ENCODE measurements at places on chromosomes 1 and 21.

- DNase-seq, result no peak
Measured at GRCh38 chr1:207404849-207405525, 49.1 kb upstream of the CR2 start.

DNA sequence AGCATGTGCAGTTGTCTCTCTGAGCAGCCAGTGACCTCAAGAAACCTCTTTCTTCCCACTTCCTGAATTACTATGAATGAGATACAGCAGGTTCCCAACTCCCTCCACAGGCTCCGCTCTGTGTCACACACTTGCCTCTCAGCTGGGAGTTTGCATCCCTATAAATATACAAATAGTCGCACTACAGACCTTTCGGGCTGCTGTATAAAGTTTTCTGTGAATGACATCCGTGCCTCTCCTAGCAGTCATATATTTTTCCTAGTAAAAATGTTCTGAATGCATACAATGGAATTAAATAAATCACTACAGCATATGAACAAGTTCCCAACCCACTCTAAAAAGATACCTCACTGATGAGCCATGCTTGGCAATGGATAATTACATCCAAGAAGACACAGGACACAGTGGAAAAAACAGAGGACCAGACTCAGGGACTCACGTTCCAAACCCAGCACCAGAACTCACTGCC is 66.8 kb downstream of the CAPZB start:
- no peak for DNase-seq

GRCh38 chr21:25506887-25507286 is 100.4 kb downstream of the MRPL39 start:
- DNase-seq, result no peak

- DNase-seq, result no peak
Measured at GRCh38 chr1:233328142-233328921, 808 bp downstream of the MAP3K21 start.

- no peak for DNase-seq
Measured at GRCh38 chr21:39004634-39005501, 178.4 kb downstream of the PSMG1 start.

DNA sequence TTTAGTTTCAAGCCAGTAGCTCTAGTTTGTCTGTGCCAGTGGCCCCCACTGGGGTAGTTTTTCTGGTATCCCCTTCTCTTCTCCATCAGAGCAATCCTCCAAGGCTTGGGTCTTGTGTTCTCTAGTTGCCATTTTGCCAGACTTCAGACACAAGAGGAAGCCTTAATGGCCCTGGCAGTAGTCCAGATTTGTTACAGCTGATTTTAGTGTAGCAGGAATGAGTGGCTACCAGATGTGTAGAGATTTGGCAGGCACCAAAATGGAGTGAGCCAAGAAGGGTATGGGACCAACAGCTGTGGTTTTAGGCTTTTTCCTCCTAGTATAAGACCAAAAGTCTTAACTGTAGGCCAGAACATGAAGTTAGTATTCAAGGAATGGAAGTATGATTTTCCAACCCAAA is 56.8 kb downstream of the ACP6 start:
- DNase-seq, result no peak

DNA sequence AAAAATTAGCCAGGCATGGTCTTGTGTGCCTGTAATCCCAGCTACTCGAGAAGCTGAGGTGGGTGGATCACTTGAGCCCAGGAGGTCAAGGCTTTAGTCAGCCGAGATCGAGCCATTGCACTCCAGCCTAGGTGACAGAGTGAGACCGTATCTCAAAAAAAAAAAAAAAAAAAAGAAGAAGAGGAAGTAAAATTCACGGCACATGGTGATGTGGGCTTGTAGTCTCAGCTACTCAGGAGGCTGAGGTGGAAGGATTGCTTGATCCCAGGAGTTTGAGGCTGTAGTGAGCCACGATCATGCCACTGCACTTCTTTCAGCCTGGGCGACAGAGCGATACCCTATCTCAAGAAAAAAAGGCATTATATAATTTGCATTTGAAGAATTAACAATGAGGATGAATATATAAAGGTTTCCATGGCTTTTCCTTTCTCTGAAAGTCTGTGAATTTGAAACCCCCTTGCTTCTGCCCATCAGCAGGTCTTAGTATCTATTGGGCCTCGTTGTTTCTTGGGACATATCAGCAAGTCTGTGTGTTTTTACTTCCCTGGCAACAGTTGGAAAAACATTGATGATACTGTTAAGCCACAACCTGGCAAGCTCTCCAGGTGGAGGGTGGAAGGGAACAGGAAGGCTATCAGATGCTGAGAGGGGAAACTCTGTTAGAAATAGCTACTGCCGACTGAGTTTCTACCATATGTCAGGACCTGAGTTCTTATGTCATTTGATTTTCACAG is 4.6 kb upstream of the PLA2G2D start:
- no peak for DNase-seq

GRCh38 chr1:163789911-163790310 is 468.2 kb downstream of the NUF2 start:
- no peak for DNase-seq

DNA sequence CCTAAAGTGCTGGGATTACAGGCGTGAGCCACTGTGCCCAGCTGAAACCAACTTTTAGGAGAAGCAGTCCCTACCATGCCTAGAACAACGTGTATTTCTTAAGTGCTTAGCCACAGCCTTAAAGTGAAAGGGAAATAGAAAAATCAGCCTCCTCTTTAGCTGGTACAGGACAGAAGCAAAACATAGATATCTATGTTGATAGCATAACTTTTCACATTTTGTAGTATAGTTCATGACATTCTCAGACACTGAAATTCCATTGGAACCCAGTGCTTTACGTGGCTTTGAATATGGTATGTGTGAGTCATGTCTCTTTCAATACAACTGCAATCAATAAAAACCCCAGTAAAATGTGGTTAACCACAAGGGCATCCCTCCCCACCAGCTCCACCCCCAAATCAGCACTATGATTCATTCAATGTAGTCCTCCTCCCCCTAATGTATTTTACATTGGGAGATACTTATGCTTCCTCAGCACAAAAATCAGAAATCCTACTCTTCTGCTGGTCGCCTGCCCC is 32.1 kb downstream of the TGFB2 start:
- DNase-seq, result peak; percentile 52

DNA sequence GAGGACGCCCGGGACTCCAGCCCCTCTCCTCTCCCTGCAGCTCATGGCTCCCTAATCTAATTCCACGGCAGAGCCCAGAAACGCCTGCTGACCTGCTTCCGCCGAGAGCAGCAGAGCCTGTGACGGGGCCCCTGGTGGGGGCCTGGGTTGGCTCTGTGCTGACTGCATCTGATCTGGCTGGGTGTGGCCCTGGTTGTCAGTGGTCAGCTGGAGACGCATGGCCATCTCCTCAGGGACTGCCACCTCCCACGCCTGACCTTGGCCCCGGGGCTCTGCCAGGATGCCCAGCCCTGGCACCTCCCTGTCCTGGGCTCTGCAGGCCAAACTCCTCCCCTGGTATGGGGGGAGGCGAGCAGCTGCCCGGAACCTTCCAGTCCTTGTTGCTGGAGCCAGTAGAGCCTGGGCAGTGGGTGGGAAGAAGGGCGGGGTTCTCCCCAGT is 1.1 kb upstream of the PLCH2 start:
- no peak for DNase-seq

DNA sequence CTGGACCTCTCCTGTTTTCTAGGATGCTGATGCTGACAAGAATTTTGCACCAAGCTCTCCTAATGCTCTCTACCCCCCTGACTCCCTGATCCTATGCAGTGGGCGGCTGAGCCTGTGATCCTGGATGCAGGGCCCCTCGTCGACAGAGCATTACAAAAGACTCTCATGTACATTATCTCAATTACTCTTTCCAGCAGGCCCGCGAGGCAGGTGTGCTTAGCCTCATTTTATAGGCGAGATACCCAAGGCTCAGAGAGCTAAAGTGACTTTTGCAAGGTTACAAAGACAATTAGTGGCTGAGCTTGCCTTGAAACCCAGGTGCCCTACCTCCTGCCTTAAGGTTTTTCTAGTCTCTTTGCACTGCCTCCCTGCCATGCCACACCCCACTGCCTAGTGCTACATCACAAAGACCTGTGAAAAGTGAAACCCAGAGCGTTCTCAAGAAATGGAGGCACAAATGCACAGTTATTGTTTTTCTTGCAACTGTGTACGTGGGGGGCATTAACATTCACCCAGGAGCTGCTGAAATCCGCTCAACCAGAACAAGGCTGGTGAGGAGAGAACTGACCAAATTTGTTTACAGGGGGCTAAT is 10.0 kb upstream of the C8A start:
- DNase-seq, result no peak

DNA sequence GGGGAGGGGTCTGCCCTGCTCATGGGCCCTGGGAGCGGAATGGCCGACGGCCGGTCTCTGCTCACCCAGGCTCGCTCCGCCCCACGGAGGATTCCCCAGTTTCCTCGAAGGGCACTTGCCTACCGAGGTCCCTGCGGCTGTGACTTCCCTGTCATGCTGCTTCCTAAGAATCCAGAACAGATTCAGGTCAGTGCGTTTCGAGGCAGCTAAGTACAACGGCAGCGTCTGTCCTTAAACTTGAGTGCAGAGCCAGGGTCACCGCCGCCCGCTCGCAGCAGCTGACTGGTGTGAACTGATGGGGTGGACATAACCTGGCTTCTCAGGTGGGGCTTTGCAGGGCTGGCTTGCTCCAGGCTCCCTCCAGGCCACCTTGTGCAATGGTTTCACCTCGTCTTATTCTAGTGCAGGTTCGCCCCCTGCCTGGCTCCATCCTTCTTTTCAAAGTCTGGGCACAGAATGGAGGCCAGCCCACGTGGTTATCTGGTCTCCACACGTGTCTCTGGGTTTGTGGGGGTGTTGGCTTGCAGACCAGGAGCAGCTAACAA is 7.6 kb upstream of the C1orf174 start:
- DNase-seq, result no peak

DNA sequence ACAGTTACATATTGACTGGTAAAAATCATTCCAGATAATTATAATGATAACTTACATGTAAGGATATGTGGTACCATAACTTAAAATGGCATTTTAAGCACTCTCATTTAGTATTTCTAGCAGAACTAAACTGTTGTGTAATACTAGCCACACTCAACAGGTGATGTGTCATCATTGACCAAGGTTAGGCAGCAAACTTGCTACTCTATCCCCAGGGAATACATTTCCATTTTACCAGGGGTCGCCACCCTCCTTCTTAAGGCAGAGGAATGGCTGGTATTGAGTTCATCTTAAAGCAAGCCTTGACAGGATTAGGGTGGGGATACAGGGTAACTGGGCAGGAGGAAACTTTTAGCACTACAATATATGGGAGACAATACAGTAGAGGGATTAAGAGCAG is 259.8 kb upstream of the CAMK1G start:
- no peak for DNase-seq

- no peak for DNase-seq
Measured at GRCh38 chr1:1207571-1207892, 1.1 kb upstream of the TNFRSF18 start.

DNA sequence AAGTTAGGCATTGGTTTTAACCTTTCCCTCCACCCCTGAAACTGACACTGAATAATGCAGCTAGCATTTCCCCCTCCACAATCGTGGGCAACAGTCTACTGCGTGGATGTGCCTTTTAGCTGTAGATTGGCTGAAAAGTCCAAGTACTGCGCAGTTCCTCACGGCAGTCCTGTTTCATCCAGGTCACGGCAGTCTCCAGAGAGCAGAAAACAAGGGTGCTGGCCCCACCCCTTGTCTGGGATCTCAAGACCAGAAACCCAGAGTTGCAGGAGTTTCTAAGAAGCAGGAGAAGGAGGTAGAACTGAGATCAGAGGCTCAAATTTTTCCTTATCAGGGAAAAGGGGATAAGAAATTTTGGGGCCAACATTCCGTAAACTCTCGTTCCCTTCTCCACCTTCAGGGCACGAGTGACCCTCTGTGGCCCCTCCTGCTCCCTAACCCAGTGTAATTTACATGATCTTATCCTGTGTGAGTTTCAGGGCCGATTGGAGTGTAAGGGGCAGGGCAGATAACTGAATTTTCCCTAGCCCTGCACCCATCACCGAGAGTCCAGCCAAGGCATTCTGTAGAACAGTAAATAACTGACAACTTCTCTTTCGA is 25.9 kb upstream of the PLA2G2C start:
- no peak for DNase-seq

DNA sequence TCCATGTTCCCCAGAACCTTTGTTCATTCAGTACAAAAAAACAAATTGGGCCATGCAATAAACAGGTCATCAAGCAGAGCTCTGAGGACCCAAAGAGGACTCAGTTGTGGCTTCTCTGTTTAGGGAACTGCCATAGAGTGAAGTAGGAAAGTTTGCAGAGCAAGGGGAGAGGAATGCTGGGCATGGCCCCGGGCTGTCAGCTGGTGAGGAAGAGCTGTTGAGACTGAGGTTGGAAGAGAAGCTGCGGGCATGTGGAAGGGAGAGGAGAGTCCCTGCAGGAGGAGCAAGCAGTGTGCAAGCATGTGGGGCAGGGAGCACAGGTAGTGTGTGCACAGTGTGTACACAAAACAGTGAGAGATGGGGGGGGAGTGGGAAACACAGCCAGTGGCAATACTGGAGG is 71.8 kb downstream of the NTPCR start:
- no peak for DNase-seq

DNA sequence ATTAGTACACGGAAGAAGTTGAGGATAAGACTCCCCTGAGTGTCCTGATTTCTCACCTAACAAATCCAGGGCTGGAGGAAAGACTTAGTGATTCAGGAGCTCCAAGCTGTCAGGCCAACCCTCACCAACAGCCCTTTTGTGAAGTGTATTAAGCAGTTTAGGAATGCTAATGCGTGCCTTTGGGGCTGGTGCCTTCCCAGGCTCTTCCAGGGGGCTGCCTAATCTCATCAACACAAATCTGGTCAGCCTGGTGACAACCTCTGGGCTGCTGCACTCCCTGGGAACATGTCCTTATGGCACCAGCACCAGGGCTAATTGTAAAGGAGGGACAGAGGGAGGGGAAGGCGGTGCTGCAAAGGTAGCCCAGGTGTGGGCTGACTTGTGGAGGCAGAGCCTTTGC is 15.5 kb downstream of the CSMD2 start:
- no peak for DNase-seq

DNA sequence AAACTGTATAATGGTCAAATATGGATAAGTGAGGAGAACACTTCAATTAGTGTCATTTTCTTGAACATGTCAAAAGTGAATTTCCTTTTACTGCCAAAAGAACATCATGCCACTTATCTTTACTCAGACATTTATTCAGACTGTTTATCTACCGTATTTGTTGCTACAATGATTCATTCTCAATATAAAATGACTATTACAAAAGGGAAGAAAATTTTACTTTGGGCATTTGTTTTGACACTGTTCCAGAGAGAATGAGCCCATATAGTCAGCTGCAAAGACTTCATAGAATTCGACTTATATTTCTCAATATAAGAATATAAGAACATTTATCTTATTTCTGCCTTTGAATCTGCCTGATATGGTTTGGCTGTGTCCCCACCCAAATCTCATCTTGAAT is 1699.1 kb downstream of the BRINP3 start:
- DNase-seq, result no peak

DNA sequence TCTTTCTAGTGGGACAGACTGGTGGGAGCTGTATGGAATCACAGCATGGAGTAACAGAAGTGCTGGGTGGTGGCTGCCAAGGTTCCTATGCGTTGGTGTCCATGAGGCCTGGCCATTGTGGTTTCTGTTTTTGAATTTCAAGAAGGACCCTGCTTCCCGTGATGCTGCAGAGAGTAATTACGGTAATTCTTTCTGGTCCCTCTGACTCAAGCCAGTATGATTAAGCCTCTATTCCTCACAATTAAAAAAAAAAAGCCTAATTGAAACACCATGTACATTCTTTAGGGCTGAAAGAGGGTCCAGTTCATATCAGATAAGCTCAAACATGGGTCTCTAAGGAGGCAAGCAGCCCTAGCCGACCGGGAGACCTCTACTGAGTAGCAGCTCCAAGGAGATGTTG is 10.5 kb upstream of the C1orf21 start:
- no peak for DNase-seq

GRCh38 chr1:41353744-41354143 is 7.5 kb upstream of the FOXO6 start:
- no peak for DNase-seq
